BJ (cell line): ENCODE measurements at places on chromosomes 16 and 17. TPM values are rescaled to one million over a fixed set of nuclear protein-coding genes. Genes with fewer than 3 reads are reported as not detected.
A peak's percentile ranks its signal among the peaks of the same experiment; 100 is the strongest.

Gene CHST4
- polyA plus RNA-seq, result not detected in 2 replicates

Gene IKZF3
- not detected in 2 replicates for polyA plus RNA-seq

Gene CPSF4L
- polyA plus RNA-seq, result 0.13 TPM in 1 of 2 replicates, not detected in the other

Gene CCL5
- polyA plus RNA-seq, result 0.16 TPM in 2 replicates

Gene SLC13A2
- not detected in 2 replicates for polyA plus RNA-seq

- DNase-seq, result no peak
These were observed 191.1 kb downstream of the C16orf78 start for GRCh38 chr16:49564496-49565229.

GRCh38 chr16:74738113-74738541 is 36.5 kb downstream of the FA2H start:
- DNase-seq, result no peak

DNA sequence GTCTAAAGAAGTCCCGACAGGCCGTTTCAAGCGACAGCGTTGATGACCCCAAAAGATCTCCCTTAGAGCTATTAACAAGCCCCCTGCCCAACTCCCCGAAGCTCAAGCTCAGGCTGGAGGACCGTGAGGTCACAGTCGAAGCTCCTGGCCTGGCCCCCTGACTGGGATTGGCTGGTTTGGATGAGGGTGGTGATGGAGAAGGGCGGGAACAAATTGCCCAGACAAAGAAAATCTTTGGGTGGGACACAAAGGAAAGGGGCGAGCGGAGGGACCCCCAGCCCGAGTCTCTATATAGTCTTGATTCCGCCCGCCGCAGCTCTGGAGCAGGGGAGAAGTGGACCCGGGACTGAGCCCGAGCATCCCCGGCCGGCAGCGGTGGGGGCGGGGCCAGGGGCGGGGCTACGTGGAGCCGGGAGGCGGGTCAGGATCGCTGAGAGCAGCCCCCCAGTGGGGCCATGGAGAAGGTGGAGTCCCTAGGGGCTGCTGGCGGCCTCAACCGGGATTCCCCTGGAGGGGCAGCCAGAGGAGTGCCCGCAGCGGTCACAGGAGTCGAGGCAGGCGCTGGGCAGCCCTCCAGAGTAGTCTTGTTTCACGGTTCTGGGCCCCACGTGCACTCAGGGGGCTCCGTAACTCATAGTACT is 982 bp upstream of the NEURL4 start:
- DNase-seq, result no peak

DNA sequence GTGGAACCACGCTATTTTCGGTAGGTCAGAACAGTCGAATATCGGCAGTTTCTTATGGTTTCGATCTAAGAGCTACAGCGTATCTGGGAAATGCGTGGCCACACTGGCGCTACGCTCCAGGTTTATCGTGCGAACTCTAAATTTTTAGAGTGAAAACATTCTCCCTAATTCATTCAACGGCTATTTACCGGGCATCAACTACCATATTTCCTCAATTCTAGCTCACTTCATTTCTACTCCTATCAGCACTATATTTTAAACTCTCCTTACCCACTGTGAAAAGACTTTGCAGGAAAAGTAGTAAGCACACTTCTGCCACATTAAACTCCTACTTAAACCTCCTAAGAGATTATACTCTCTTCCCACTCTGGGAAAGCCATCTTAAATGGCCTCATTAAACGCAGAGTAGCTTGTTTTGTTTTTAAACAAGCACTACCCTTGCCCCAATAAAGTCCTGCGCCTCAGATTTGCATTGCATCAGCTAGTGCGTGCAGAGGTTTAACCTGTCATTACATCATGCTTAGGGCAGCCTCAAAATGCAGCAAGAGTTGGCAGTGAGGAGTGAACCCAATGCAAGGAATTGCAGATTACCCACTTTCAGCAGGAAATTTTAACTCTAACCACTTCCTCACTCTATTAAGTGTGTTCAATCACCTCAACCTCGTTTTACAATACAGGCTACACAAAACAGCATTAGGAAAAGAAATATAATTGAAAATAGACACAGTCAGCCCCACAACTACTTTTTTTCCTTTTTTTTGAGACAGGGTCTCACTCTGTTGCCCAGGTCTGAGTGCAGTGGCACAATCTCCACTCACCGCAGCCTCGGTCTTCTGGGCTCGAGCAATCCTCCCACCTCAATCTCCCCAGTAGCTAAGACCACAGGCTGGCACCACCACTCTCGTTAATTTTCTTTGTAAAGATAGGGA is 18.8 kb downstream of the SIAH1 start:
- peak; percentile 85 for DNase-seq

- DNase-seq, result no peak
These were observed 1.5 kb downstream of the FCSK start for GRCh38 chr16:70455910-70456309.

- DNase-seq, result no peak
These were observed 3.1 kb downstream of the TMEM92 start for GRCh38 chr17:50277357-50277754.

GRCh38 chr17:1521086-1521640 is 4.8 kb upstream of the INPP5K start:
- no peak for DNase-seq

GRCh38 chr17:16569358-16569712 is 331 bp upstream of the ZNF287 start:
- no peak for DNase-seq

GRCh38 chr16:23391381-23392222 is 61.4 kb downstream of the COG7 start:
- DNase-seq, result no peak

DNA sequence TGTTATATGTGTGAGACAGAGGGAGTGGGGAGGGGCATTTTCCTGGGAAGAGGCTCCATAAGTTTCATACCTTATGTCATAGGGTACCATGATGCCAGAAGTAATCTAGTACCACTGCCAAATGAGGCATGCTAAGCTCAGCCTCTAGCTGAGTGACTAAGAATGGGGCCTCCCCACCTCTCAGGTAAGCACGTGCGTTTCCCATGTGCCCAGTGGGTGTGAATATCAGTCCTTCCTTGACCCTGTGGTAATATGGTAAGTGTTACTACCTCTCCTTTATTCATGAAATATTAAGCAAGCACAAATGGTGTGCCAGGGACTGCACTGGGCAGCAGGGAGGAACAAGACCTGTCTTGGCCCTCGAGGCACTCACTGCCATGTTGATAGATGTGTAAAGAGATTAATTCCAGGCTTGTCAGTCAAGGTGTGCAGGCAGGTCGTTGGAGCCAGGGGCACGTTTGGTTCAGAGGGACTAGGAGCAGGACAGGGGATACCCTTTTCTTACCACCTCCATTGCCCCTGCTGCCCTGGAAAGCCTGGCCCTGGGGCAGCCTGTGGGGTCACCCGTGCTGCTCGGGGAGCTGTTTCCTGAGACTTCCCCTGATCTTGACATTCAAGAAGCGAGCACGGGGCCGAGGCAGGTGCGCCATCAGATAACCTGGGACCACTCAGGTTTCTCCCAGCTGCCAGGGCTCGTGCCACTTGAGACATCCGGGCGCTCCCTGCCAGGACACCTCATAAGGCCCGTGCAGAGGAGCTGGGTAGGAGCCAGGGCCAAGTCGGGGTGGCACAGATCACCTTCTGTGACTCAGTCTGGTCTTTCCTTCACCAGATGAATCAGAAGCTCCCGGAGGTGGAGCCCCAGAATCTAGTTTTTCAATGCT is 8.8 kb downstream of the RSAD1 start:
- DNase-seq, result no peak
